T-cell (primary cell): ENCODE measurements at places on chromosomes 11 and 22.

GRCh38 chr22:46381142-46381541 is 45.6 kb downstream of the TRMU start:
- DNase-seq, result no peak

GRCh38 chr11:17148536-17148935 is 59.2 kb downstream of the PIK3C2A start:
- no peak for DNase-seq

- DNase-seq, result no peak
Observed at GRCh38 chr11:85647078-85647477, 689 bp upstream of the TMEM126A start.

GRCh38 chr11:68763181-68763721 is 11.9 kb upstream of the TESMIN start:
- no peak for DNase-seq

DNA sequence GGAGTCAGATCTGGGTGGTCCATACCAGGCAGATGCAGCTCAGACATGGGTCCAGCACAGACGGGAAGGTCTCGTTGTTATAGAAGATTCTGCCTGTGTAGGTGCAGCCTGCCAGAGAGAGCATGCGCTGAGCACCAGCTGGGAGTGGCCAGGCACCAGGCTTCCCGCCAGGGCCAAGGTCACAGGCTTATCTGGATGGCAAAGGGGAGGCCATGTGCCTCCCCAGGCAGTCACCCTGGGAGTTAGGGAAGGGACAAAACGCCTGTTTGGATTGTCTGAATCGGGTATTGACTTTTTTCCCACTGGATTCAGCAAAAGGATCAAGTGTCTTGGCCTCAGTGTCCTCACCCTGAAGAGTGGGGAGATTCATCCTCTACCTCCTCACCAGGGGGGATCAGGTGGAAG is 26.5 kb downstream of the PGA5 start:
- no peak for DNase-seq
